SHP77 (cell line): ENCODE measurements at places on chromosomes 3 and 15.
A peak's percentile ranks its signal among the peaks of the same experiment; 100 is the strongest.

DNA sequence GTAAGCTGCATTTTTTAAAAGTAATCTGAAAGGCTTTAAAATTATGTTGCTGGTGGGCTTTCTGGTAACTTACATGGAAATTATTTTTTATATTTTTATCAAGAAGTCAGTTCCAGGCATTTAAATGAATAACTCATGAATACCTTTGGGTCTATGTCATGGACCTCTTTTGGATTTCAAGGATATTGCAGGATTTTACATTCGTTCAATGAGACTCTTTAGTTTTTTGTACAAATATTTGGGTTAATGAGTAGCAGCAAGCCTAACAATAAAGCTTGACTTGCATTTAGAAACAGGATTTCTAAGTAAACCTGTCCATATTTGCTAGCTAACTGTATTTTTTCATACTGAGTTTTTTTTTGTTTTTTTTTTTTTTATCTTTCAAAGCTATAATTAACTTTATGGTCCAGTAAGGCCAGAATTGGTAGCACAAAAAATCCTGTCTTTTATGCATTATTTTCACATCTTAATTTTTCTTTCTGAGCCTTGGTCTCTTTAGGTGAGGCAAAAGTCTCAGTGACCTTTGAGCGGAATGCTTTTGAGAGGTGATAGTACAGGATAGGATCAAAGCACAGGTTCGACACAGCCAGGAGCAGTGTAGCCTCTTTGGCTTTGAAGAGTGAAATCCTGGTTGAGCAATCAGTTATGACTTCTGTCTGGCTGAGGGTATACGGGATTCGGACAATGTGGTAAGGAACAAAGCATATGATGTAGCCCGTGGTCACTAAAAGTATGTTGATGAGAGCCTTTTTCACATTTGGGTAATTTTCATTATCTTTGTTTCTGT, 4.8 kb downstream of the GPR171 start:
- no peak for DNase-seq

DNA sequence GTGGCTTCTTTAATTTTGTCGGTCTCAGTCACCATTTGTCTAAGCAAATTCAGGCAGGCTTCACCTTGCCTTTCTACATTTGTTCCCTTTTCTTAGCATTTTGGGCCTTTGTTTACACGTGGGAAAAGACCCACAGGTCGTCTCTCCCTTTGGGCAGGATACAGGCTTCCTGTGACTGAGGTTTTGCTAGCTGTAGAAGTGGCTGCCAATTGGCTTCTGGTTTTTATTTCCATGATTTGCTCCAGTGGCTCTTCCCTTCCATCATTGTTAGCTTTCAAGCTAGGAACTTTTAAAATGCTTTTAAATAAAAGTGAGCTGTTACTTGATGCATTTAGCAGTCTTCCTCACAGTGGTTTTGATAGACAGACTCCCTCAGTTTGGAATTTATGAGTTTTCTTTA, 37.3 kb downstream of the MLH1 start:
- DNase-seq = no peak

GRCh38 chr3:23405081-23405480, 202.0 kb downstream of the UBE2E2 start:
- no peak for DNase-seq

DNA sequence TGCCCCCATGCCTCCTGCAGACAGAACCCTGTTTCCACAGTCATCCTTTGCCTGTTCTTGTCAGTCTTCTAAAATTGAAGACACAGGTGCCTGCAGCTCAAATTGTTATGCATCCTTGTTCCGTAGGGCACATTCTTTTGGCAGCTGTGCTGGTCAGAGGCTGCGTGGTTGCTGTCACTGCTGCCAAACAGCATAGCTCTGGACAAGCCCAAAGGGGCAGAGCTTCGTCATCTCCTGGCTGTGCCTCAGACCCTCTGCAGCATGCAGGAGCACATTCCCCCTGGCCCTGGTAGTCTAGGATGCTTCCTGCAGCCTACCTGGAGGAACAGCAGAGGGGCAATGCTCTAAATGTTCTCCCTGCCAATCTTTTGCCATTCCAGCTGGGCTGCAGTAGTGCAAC, 2.1 kb upstream of the FBXL22 start:
- no peak for DNase-seq

- peak; percentile 41 for DNase-seq
Measured at GRCh38 chr3:13420831-13421765, 976 bp upstream of the NUP210 start.

GRCh38 chr3:57126244-57126643, 38.9 kb downstream of the IL17RD start:
- DNase-seq = no peak

- no peak for DNase-seq
Measured at GRCh38 chr3:48218537-48218936, 4.8 kb upstream of the CAMP start.

- DNase-seq = no peak
Measured at GRCh38 chr3:194575484-194576210, 57.6 kb downstream of the TMEM44 start.

GRCh38 chr15:90957031-90957790, 2.5 kb downstream of the RCCD1 start:
- no peak for DNase-seq

DNA sequence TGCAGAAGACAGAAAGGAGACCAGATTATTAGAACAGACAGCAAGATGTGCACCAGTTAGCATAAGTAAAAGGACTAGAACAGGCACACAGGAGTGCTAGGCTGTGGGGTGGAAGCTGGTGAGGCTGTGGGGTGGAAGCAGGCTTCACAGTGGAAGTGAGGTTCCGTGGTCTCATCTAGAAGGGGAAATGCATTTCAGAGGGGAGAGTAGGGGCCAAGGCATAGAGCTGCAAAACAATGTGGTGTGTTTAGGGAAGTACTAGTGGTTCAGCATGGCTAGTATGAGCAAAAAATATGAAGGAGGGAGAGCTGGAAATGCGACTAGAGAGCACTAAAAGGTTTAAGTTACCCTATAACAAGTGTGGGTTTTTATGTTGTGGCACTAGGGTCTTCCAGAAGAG, 6.5 kb downstream of the POPDC2 start:
- DNase-seq = no peak

DNA sequence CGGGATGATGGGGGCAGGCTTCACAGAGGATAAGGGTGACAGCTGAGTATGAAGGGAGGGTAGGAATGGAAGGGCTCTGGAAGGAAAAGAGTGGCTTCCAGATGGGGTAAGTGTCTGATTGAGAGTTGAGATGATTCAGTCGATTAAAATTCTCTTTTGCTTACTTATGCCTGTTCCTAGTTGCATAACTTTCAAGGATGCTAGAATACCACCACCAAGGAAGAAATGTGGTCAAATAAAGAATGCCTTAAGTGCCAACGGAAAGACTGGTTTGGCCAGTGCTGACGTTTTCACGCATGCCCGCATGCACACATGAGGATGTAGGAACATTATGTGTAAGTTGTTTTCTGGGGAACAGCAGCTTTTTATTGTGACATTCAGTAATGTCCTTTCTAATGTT, 263.4 kb upstream of the WNT5A start:
- no peak for DNase-seq

GRCh38 chr3:65619888-65620287, 418.8 kb downstream of the MAGI1 start:
- DNase-seq = no peak

- DNase-seq = no peak
Measured at GRCh38 chr15:101018450-101018849, 99.3 kb downstream of the LRRK1 start.

DNA sequence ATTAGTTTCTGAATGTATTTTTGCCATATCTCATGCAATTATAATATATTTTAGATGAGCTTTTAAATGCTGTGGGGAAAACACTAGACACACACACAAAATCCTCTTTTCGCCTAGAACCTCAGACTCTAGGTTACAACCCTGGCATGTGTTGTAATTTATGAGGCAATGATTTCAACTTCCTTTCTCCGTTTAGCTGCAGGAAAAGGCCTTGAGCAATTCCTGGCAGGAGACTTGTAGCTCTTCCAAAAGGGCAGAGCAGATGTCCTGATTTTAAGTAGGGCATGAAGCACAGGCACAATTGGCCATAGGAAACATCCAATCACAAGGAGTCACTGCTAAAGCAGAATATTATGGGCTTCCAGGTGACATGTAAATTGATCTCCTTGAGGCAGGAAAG, 82.0 kb downstream of the GPR156 start:
- peak; percentile 2 for DNase-seq

GRCh38 chr3:111861391-111861790, 2.3 kb downstream of the PHLDB2 start:
- peak; percentile 30 for DNase-seq

GRCh38 chr15:42903388-42904324, 16.9 kb downstream of the TTBK2 start:
- no peak for DNase-seq

DNA sequence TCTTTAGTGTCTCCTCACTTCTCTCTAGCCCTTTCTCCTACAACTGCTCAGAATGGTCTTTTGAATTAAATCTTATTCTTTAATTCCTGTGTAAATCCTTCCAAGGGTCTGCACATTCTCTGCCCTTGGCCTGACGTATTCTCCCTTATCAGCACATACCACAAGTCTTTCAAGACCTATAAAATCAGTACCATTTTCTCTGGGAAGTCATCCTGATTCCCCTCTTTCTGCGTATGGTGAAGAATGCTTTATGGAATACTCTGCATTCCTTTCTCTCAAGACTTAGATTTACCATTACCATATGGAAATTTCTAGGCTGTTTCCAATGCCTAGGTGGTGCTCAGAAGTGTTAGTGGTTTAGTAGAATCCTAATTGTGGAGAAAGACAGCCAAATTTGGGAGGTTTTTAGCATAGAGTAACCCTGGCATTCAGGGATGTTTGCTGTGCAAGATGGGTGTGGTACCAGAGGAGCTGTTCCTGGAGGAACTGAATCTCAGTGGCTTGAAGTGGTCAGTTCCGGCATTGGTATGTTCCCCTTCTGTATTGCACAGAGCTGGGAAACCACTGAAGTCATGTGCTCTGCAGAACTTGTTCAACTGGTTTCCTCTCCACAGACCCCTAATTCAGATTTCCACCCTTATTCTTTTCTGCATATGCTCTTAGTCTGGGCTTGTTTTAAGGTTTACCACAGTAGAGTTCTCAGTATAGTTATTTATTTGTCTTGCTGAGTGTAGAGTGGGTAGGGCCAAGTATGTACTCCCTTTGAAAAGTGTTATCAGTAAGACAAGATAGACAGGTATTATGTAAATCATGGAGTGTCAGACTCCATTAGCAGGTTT, 24.5 kb downstream of the IQGAP1 start:
- DNase-seq = no peak

DNA sequence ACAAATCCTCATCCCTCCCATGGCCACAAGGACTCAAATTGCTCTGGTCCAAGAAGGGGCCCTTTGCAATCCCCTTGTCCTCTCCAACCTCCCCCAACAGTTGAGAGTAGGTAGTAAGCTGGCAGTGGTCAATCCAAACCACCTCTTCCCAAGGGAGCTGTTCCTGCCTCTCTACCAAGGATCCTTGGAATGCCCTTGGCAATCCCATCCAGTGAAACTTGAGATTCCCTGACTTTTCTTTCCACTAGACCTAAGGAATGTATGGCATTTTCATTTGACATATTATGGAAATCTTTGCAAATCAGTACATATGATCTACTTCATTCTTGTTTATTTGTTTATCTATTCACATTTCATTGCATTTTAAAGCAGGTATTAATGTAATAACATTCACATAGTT, 4.8 kb upstream of the RBP2 start:
- DNase-seq = no peak

DNA sequence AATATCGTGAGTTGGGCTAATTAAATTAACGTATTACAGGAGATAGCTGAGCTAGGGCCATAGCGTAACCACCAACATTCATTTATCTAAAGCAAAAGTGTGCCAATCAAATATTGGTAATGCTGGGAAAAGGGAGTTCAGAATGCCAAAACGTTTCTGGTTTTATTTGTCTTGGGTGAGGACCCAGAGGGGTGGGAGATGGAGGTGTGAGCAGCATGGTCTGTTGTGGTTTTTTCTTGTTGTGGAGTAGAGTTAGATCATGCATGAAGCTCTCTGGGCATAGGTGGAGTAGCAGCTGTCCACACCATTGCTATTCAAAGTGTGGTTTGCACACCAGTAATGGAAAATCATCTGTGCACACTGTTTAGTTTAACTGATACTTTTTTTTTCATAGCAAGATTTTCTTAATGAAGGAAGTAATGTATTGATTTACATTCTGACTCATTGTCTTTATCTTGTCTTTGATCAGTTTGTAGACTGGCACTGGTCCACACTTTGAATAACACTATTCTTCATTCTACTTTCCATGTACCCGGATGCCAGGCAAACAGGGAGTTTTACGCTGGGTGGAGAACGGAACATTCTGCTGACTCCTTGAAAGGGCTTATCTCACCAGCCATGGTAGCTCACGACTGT, 50.8 kb upstream of the CRTC3 start:
- DNase-seq = no peak

- DNase-seq = no peak
Measured at GRCh38 chr15:78179286-78179840, 30.2 kb downstream of the IDH3A start.

DNA sequence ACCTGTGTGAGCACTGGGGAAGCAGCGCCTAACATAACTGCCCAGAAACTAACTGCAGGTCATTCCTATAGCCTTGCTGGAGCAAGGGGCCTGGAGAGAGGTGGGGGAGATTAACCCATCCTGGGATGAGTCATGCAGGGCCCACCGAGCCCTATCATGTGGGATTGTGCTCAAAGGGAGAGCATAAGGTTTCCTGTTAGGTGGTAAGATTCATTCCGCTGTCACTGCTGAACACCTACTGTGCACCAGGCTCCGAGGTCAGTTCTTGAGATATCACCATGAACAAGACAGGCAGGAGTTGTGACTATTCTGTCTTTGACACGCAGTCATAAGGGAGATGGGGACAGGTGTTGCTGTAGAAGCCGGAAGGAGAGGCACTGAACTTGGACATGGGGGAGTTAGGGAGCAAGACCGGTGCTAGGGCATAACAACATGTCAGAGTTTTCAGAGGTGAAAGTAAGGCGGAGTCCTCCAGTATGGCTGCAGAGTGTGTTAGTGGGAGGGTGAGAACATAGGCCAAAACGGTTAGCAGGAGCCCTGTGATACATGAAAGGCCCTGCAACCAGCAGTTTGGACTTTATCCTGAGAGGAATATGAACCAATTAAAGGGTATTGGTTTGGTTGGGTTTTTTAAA, 2.4 kb downstream of the SLC25A38 start:
- no peak for DNase-seq

DNA sequence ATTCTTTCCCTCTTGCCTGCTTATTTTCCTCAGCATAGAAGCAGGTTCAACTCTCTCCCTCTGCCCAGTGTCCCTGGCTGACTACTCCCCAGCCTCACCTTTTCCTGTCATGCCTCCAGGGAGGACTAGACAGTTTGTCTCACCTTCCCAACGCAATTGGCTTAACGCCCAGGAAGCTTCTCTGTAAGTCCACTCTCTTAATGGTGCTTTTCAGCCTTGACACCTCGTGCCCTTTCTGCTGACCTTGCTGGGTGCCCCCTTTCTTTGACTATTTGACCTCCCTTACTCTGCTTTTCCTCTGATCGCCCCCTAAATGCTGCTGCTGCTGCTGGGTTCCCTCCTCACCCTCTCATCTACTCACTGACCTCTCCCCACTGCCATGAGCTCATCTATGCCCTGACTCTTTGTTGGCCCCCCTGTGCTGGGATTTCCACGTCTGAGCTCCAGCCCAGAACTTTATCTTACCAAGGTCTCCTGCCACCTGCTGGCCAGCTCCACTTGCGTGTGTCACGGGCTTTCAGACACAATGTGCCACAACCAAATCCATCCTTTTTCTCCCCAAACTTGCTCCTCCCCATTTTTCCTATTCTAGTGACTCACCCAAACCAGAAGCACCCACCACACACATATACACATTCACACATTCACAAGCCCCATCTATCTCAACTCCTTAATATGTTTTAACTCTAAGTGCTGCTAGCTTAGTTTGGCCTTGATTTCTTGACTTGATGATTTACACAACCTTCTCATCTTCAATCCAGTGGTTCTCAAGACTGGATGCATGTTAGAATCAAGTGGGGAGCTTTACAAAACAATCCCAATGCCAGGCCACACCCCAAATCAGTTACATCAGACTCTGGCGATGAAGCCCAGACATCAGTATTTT, 16.6 kb downstream of the EPB42 start:
- peak; percentile 41 for DNase-seq
